ENCODE measurements at places on chromosomes 6 and 20.
A peak's percentile ranks its signal among the peaks of the same experiment; 100 is the strongest.

GRCh38 chr20:48893374-48893773 is 28.1 kb upstream of the ARFGEF2 start:
- DNase-seq = no peak

GRCh38 chr20:11919581-11919980 is 1.9 kb downstream of the BTBD3 start:
- DNase-seq = no peak

DNA sequence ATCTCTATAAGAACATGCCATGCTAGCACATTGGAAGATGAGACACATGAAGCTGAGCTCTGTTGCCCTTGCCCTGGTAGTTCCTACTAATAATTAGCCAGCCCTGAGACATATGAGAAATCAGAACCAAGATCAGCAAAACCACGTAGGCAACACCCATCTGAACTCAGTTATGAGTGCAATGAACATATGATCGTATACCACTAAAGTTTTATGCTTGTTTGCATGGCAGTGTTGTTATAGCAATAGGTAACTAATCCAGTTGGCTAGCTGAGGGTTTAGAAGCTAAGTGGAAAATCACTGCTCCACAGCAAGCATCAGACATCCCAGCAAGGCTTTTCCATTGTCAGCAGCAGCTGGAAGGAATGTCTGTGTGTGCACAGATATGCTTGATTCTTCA is 180.7 kb downstream of the BTBD3 start:
- DNase-seq = no peak

- no peak for DNase-seq
Observed at GRCh38 chr6:108589244-108589791, 28.6 kb downstream of the FOXO3 start.

DNA sequence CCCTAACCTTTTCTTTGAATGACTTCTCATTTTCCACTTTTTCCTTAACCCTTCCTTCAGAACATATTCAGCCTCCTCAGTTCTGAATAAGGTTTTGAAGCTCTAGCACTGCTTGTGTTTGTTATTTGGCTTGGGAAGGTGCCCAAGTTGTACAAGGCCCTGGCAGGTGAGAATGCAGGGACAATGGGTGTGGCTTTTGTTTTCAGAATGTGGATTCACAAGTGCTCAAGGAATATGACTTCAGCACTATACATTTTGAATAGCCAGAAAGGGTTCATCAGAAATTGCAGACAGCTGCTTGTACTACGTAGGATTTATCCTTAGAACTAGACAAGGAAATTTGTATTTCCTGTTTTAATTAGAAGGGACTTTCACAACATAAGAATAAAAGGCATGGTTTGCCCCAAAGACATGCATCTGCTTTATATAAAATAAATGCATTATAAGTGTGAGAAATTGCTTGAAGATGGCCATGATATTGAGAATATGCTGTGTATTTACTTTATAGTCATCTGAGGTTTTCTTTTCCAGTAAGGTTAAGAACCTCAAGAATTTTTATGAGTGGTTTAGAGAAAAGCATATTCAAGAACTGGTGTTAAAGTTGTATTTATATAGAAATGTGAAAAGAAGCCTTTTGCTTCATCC is 29.3 kb upstream of the PRDM1 start:
- no peak for DNase-seq

DNA sequence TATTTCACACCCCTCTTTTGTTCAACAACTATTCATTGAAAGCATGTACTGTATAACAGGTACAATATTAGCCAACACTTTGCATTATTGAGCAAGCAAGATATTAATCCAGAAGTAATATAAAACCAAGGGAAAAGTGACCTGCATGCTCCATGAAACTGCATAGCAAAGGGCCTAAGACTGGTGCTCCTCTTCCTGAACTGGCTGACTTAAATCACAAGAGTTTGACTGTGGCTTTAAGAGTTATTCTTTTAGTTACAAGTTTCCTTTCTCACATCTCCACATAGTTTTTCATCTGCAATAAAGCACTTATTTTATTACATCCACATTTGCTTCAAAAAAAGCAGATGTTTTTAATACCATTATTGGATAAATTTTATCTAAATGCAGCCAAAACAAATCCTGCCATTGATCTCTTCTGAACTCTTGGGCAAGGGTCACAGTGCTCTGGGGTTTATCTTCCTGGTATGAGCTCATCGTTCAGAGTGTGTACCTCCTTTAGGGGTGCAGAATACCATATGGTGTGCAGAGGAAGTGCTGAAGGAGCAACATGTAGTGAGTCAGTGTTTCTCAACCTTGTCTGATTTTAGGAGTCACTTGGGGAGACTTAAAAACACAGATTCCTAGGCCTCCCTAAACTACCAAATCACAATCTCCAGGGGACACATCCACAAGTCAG is 1225.9 kb upstream of the MAP3K7 start:
- DNase-seq = no peak

- DNase-seq = no peak
Observed at GRCh38 chr6:52909131-52909530, 367 bp downstream of the GSTA3 start.

DNA sequence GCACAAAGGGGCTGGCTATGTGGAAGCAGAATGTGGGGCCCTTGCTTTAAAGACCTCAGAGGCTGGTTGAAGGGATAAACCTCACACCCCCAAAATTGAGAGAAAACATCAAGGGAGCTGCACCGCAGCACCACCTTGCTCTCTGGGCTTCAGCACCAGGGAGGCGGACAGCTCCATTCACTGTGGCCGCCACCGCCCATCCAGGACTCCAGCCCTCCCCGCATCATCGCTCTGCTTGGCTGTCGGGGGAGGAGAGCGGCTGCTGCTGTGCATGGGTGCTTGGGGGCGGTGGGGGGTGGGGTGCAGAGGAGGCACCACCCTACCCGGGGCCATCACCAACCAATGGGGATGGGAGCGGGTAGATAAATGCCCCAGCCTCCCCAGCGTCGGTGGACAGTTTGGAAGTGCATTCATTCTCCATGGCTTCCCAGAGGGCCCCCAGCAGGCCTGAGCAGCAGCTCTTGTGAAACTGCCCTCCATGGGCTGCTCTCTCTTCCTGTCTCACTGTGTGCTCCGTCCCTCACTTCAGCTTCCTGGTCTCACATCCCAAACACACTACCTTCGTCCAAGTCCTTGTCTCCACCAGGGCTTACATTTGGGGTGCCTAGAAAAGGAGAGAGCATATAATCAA is 75.7 kb upstream of the BHLHE23 start:
- DNase-seq = peak; percentile 89

DNA sequence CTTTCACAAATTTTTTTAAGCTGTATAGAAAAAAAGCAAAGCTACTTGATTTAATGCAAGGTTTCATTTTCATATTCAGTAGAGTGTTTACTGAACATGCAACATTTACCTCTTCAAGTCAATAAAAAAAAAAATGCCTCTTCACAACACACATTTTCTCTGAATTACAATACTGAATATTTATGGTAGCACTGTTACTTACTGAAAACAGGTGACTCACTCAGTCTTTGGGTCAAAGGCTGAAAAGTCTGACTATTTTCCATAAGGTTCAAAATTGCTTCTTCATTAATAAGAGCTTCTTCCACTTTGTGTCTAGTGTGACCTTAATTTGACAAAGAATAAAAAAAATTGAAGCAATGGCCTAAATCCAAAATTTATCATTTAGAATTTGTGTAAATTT is 101.9 kb downstream of the REV3L start:
- DNase-seq = no peak

- DNase-seq = no peak
Observed at GRCh38 chr6:10991115-10991514, 53.0 kb downstream of the ELOVL2 start.

- no peak for DNase-seq
Observed at GRCh38 chr6:63430985-63431519, 111.3 kb upstream of the LGSN start.

DNA sequence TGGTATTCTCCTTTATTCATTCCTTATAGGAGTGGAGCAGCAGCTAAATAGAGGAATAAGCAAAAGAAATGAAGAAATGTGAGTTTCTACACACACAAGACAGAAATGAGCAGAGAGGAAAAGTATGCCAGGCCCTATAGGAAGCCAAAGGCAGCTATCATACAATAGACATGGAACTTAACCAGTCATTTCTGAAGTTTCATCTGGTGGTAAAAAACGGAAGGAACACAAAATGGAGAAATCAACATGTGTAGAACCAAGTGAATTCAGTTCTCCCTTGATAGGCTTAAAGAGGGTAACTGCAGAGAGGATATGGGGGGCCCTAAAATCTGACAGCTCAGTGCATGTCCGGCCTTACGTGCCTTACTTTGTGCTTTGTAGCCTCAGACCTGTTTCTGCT is 44.6 kb downstream of the TSBP1 start:
- DNase-seq = no peak

- no peak for DNase-seq
Observed at GRCh38 chr6:7473805-7474719, 67.4 kb upstream of the DSP start.

GRCh38 chr6:155177363-155177961 is 86.4 kb upstream of the CLDN20 start:
- DNase-seq = no peak

GRCh38 chr6:46530896-46531295 is 39.6 kb upstream of the RCAN2 start:
- DNase-seq = no peak

DNA sequence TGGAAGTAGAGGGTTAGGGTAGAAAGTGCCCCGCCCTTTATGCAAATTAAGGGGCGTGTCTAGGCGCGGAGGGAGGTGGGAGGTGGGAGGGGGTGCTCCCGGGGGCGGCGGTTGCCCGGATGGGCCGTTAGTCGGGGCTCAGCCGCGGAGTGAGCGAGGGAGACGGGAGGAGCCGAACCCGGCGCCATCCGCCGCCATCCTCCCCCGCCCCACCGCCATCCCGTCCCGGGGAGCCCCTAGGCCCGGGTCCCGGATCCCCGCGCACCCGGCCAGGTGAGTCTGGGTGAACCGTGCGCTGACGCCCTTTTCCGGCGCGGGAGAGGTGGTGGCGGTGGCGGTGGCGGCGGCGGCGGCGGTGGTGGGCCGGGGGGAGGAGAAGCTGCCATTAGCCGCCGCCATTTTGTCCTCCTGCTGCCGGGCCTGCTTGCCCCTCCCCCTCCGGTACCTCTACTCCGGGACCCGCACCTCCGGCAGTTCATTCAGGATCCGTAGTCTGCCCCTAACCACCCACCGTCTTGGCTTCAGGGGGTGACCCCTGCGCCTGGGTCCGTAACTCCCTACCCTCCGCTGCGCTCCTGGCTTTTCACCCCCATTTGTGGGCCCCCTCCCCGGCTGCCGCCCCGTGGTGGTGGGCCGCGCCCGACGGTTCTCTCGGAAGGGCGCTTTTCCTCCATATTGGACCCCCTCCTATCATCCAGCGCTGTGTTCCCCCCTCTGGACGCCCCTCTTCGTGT is at the start of gene PRRC2A:
PRRC2A (plus strand) TSS at position 130 of the 734 bp plus-strand sequence. CDS start 2,075 bp downstream, outside the sequence.
- DNase-seq = peak; percentile 98

DNA sequence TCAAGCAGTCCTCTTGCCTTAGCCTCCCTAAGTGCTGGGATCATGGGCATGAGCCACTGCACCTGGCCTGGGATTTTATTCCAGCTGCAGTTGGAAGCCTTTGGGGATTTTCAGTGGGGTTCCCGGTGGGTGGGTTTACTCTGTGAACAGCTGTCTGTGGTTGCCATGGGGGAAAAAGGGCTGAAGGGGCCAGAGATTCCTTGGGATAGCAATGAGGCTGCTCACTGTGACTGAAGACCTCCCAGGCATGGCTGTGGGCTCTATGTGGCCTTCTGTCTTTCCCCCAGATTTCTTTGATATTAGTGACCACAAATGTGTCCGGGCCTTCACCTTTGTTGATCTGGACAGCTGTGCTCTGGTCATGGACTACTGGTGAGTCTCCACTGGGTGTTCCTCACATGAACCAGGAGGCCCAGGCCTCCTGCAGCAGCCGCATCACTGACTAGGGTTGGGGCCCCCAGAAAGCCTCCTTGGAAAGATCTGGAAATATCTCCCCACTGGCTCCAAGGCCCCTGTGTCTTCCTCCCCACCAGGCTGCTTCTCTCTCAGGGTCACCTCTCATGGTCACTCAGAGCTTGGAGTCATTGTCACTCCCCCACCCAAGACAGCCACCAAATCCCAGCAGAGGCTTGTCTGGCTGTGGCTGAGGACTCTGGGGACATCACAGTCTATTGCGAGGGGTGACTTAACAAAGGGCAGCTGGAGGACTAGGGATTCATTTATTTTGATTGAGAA is 33.4 kb downstream of the EFCAB8 start:
- DNase-seq = no peak

DNA sequence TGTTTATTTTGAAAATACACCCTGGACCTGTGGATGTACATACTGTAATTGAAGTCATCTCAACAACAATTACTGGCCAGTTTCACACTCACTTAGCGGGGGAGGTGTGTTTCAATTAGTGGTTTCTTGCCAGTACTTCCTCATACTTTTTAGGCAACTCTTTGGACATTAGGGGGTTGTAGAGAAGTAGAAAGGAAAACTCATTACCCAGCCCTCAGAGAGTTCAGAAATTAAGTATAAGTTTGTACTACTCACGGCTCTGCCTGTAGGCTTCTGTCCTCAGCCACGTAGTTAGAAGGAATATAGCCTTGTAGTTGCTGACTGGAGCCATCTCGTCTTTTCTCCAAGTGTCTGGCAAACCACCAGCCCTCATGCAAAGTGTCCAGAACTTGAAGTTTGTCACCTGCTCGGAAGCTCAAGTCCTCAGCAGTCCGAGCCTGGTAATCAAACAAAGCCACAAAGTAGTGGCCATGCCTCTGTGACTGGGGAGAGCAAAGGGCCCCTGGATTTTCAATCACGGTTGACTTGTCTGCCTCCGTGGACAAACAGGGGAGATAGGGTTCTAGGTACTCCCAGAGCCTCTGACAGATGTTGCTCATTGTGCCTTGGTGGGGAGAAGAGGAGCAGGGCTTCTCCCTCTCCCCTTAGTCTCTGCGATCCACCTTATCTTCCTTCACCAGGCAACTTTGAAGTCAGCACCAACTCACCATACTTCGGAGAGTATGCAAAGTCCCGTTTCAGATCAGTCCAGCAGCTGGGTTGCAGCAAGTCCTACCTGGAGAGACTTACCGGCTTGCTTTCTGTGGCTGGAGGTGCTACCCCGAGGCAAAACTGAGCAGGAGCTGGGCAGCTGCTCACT is 749 bp downstream of the FRK start:
- peak; percentile 3 for DNase-seq

GRCh38 chr6:9295644-9296043 is 860.3 kb upstream of the SLC35B3 start:
- no peak for DNase-seq

GRCh38 chr6:134938896-134939295 is 11.0 kb downstream of the ALDH8A1 start:
- DNase-seq = no peak

DNA sequence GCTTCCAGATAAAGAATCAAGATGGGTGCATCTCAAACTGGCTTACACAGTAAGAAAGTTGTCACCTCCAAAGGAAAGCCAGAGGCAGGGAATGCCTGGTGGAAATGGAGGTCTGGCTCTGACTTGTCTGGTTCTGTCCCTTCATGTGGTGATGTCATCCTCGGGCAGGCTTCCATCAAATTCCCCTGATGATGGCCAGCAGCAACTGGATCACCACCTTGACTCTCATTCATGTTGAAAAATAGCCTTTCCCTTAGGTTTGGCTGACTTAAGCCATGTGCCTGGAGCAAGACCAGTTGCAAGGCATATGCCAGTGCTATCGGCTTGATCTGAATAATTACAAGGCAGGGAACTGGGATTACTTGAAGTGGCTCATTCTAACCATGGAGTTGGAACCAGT is 28.8 kb downstream of the IMPG1 start:
- peak; percentile 11 for DNase-seq
